ENCODE measurements at places on chromosomes 4 and X.

DNA sequence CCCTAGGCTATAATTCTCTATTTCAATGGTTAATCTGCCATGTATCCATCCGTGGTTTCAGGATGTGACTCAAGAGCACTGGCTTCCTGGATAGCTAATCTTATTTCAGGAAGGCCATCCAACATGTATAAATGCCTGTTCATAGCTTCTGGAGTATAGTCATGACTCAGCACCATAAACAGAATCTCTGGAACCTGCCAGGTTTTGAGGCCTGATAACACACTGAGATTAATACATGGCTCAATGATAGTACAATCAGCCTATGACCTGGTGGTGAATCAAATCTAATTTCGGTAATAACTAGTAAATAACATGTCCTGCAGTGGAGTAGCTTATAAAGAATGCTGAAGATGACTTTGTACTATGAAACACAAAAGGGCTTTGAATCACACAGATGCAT is 5.7 kb upstream of the IL13RA2 start:
- peak; percentile 31 for DNase-seq

- no peak for DNase-seq
These were observed 35.0 kb upstream of the MYOZ2 start for GRCh38 chr4:119100655-119101054.

DNA sequence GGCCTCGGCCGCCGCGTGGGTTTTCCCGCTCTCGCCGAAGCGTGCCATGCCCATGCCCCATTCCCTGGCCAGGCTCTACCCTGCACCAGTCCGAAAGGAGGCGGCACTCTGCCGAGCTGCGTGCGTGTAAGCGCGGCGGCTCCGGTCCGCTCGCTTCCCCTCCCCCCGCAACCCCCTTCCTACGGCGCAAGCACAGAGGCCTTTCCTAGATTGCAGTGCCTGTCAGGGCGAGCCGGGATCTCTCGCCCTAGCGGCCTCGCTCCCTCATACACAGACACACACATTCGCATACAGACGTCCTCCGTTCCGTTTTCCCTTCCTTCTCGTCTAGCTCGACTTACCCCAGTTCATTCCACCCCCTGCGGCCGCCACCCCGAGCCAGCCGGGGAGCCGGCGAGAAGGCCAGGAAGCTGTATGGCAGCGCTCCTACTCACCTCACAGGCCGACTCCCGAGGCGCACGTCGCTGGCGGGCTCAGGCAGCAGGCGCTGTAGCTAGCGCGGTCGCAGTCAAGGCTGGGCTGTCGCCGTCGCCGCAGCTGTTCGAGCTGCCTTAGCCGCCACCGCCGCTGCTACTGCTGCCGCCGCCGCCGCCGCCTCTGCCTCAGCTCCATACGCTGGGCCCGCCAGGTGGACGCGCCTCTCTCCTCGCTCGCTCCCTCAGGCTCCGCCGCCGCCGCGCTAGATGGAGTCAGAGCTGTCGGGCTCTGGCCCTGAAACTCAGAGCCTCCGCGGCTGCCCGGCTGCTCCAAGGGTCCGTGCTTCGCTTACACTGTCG is 615 bp downstream of the NEXMIF start:
- peak; percentile 0 for DNase-seq

DNA sequence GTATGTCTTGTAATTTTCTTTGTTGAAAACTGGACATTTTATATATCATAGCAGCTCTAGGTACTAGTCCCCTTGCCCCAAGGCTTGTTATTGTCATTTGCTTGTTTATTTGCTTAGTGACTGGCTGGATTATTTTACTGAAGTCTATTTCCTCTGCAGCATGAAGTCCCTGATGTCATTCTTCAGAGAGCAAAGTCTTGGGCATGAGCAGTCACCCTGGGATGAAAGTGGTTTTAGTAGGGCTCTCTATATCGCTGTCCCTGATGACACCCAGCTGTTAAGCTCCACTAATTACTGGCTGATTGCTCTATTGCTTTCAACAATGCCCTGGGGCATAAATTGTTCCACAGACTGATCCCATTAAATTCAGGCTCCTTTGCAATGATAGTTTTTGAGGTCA is 113.5 kb upstream of the USP9X start:
- DNase-seq = no peak

DNA sequence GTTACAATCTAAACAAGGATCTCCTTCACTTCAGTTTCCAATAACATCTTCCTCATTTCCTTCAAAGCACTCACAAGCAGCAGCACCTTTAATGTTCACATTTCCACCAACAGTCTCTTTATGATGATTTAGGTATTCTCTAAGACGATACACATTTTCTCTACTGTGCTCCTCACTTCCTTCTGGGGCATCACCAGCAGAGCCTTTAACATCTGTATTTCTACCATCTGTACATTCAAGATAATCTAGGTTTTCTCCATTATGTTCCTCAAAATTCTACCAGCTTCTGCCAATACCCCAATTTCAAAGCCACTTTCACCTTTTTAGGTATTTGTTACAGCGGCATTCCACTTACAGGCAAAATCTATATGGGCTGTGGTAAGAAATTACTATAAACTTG is 80.6 kb downstream of the FBXW7 start:
- no peak for DNase-seq

DNA sequence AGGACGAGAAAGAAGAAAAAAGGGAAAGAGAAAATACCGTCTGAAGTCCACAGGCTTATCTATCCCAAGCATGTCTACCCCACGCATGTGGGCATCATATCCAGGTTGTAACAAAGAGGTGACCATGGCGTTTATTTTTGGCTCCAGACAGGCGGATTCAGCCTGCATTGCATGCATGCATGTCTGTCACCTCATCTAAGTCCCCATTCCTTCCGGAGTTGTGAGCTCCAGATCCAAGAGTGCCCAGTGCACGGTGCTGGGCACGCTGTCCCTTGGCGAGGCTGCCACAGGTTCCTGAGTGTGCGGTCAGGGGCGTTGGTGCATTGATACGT is 905 bp upstream of the GALNTL6 start:
- no peak for DNase-seq

GRCh38 chr4:71411981-71412380 is 73.2 kb downstream of the SLC4A4 start:
- DNase-seq = no peak

DNA sequence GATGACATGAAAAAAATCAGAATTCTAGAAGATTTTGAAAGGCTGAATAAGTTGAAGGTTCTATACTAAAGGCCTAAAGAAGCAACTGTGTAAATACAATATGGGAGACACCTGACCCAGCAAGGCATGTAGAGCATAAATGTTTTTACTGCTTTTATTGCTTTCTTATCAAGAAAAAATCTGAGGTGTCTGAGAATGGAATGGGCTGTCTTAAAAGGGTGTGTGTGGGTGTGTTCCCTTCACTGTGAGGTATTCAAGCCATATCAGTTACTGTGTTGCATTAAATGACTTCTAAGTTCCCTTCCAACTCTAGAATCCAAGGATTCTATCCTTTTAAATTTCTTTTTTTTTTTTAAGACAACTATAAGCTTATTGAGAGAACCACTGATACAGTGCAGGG is 15.7 kb downstream of the ATP8A1 start:
- no peak for DNase-seq

- DNase-seq = no peak
These were observed 146.0 kb downstream of the TMEM144 start for GRCh38 chr4:158356301-158356700.

- no peak for DNase-seq
These were observed 2.5 kb upstream of the DGAT2L6 start for GRCh38 chrX:70174754-70175153.

GRCh38 chr4:97525236-97525635 is 618.0 kb downstream of the STPG2 start:
- no peak for DNase-seq

GRCh38 chr4:179989975-179990374 is 2253.2 kb upstream of the TENM3 start:
- no peak for DNase-seq

DNA sequence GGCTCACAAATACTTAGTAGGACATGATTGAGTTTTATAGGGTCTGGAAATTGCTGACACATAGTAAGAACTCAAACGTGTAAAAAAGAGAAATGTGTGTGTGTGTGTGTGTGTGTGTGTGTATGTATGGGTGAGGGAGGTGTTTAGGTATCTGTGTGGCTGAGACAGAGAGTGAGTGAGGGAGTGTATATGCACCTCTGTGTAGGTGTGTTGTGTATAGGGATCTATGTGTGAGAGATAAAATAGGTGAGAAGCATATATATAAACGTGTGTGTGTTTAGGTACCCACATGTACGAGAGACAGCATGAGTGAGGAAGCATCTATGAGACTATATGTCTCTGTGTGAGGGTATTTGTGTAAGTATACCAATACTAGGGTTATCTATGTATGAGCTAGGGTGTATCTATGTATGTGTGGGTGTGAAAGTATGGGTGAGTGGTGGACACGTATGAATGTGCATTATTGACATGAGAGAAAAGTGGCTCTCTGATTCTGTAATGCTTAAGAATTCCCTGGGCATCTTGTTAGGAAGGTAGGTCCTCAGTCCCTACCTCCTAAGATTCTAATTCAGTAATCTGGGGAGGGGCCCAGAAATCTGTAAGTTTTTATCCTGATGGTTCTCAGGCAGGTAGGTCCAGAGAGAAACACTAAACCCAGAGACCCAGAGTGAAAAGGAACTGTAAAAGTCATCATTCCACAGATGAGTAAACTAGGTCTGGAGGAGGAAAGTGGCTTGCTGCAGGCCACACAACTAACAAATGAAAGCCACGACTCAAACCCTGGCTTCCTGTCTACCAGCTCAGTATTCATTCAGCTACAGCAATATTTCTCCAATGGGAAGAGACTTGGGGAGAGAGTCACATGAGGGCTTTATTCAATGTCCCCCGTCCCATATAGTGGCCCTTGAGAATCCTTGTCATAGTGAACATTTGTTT is 237.0 kb downstream of the IDS start:
- no peak for DNase-seq

Measured in SW 1271 (cell line).